Activated CD4-positive, CD25-positive, alpha-beta regulatory T cell (primary cell): ENCODE measurements at places on chromosomes 1 and 21.

- DNase-seq: no peak
Observed at GRCh38 chr1:227437495-227438008, 119.3 kb upstream of the CDC42BPA start.

DNA sequence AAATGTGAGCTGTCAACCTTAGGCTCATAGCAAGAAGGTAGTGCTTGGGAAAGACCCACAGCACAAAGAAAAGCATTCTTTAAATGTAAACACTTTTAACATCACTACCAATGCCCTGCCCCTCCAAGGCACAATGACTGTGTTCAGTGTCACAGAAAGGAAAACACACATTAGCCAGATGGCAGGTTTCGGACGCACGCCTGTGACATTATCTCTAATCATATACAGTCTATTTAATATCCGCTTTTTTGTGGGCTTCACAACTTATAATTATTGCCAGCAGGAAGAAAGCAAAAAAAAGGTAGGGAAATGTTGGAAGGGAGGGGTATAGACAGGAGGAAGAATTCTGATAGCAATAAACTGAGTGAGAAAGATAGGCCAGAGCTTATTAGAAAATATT is 112.4 kb upstream of the BEND5 start:
- no peak for DNase-seq

- DNase-seq: no peak
Observed at GRCh38 chr1:157081707-157082106, 17.9 kb downstream of the ETV3L start.

GRCh38 chr1:186761358-186761757 is 67.4 kb upstream of the PLA2G4A start:
- DNase-seq: no peak

GRCh38 chr1:60458111-60458510 is 384.5 kb upstream of the C1orf87 start:
- DNase-seq: no peak

GRCh38 chr1:84497631-84498275 is 8.4 kb upstream of the SPATA1 start:
- DNase-seq: no peak

- no peak for DNase-seq
Observed at GRCh38 chr1:161285113-161285512, 24.7 kb downstream of the MPZ start.

DNA sequence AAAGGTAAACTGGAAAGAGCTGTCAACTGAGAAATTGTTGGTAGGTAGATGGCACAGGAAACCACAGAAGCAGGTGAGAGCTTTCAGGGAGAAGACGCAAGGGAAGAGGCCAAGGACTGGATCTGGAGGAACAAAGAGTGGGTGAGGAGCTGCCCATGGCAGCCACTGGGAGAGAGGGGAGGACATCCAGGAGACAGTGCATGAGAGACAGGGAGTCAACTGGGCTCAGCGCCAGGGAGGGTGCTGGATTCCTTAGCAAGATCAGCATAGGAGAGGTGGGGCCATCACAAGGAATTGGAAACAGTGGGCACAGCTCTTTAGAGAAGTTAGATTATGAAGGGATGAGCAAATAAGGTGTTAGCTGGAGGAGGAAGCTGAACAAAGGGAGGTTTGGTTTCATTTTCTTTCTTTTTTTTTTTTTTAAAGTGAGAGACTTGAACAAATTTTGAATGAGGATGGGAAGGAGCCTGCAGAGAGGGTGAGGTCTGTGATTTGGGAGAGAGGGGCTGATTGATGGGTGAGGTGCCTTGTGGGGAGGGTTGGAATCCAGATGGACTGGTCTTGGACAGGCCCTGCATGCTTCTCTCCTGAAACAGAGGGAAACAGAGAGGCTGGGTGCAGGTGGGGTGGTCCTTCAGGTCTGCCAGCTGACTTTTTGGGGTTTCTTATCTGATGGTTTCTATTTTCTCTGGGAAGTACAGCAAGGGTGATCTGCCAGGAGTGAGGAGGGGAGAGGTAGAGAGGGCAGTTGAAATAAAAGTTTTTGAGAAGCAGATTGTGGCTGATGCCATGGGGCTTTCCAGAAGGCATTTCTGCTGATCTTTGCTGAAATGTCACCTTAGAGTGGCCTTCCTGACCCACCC is 5.4 kb downstream of the CYP4B1 start:
- DNase-seq: no peak

GRCh38 chr1:31007462-31007991 is 58.0 kb downstream of the PUM1 start:
- DNase-seq: no peak

GRCh38 chr1:247548092-247548491 is 842 bp upstream of the GCSAML start:
- no peak for DNase-seq

- no peak for DNase-seq
Observed at GRCh38 chr1:58136387-58136786, 410.1 kb downstream of the OMA1 start.
